Vagina (tissue), 2 donors: ENCODE measurements at places on chromosomes 3 and 15. TPM values are rescaled to one million over a fixed set of nuclear protein-coding genes. Genes with fewer than 3 reads are reported as not detected.

- DNase-seq = no peak
Measured at GRCh38 chr15:67335534-67336222, 81.1 kb downstream of the IQCH start.

The HOMER2 gene
- 18.2 TPM for total RNA-seq

The ITIH3 gene
- total RNA-seq = 7.6 TPM

DNA sequence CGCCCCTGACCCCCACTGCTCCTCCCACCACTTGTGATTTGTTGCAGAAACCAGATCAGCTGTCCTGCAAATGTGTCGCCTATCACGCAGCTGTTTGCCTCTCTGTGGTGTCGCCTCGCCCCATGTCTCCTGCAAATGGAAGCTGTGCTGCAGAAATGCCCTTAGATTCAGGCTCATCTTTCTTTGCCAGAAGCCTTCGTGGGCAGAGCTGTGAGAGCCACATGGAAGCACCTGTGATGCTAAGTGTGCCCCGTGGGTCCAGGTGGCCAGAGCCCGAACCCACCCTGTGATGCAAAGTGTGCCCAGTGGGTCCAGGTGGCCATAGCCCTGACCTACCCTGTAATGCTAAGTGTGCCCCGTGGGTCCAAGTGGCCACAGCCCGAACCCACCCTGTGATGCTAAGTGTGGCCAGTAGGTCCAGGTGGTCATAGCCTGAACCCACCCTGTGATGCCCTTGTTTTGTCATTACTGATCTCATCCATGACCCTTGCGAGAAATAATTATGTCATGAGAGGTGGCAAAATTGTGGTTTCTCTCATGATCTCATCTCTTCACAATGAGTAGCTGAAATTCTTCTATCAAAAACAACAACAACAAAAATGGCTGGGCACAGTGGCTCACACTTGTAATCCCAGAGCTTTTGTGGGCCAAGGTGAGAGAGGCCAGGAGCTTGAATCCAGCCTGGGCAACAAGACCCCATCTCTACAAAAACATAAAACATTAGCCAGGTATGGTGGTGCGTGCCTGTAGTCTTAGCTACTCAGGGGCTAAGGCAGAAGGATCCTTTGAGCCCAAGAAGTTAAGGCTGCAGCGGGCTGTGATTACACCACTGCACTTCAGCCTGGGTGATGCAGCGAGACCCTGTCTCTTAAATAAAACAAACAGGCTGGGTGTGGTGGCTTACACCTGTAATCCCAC is 187.4 kb downstream of the GOLGA6L6 start:
- DNase-seq = no peak

GRCh38 chr3:39144748-39145380 is 8.5 kb downstream of the CSRNP1 start:
- no peak for DNase-seq

The GABRR3 gene
- not detected for total RNA-seq

DNA sequence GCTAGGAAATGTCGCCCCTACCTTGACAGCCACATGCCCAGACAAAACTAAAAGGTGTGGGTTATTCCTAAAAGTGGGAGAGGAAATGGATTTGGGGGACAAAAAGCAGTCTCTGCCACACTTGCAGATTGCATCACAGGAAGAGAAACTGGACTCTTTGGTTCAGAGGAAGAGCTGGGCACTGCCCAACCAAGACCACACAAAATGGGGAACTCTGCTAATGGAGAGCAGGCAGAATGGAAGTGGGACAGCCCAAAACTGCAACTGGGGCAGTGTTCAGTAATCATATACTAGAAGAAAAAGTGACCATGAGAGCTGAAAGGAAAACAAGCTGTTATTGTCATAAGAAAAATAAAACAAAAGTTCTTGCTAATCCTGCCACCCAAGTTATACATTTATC is 138.9 kb upstream of the FRMD4B start:
- no peak for DNase-seq

- DNase-seq = no peak
Measured at GRCh38 chr3:39224288-39224687, 31.9 kb upstream of the XIRP1 start.

- no peak for DNase-seq
Measured at GRCh38 chr15:66936109-66936860, 129.1 kb upstream of the SMAD3 start.

The LRRC31 gene
- total RNA-seq = not detected

DNA sequence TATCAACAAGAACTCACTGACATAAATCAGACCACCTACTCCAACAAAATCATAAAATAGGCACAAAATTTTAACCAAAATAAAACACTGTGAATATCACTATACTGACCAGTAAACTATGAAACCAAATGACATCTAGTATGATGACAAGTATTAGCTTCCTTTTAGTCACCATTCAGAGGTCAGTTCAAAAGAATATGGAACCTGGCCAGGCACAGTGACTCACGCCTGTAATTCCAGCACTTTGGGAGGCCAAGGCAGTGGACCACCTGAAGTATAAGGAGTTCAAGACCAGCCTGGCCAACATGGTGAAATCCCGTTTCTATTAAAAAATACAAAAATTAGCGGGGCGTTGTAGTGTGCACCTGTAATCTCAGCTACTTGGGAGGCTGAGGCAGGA is 65.8 kb downstream of the SMARCC1 start:
- DNase-seq = no peak

The AHSG gene
- not detected for total RNA-seq

- DNase-seq = no peak
Measured at GRCh38 chr3:52291508-52292181, 4.0 kb downstream of the GLYCTK start.

- no peak for DNase-seq
Measured at GRCh38 chr3:39029556-39029955, 22.2 kb downstream of the SCN11A start.

DNA sequence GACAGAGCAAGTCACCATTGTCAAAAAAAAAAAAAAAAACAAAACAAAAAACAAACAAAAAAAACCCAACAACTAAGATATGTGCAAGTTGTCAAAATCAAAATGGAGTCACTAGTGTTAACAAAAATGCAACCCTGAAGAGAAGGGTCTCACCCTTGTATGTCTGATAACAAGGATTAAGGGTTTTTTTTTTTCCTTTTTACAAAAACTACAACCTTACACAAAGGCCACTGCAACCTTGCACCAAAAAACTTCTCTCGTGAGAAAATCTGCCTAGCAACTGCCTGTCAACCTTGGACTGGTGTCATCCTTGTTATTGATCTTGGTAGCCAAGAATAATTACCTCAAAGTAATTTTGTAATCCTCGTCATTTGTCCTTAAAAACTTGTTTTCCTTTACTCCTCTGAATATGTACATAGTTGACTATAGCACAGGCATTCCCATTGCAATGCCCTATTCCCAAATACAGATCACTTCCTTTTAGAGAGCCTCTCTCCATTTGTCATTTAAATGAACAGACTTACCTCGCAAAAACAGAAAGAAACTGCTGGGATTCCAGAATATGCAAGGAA is 24.0 kb downstream of the TFRC start:
- DNase-seq = no peak

DNA sequence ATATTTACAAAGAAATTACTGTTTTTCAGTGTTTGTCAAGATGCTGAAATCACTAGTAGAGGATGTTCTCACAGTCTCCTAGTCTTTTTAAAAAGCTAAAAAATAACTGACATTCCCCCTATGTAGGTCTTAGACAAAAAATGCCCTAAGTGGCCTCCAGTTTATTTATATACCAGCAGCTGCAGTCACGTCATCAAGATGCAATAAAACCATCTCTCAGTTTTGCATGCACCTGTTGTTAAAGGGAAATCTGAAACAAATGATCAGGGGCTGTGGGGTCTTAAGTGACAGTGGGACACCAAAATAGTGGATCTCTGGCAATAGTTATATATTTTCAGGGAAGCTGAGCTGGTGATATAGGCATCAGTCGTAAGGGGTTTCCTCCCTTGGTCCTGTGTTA is 146.5 kb upstream of the ARPP21 start:
- no peak for DNase-seq

DNA sequence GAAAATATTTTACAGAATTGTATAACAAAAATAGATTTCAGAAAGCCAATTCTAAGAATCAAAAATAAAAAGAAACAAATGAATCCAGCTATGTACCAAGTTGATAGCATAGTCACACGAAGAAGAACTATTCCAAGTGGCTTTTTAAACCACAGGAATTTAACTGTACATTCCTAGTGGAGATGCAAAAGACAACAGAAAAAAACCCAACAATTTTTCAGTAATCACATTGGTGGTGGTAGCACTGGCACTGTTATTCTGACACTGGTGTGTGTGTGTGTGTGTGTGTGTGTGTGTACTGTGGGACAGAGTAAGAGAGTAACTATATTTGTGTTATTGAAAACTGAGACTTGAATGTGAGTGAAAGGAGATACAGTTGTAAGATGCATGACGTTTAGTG is 9.1 kb downstream of the BFSP2 start:
- no peak for DNase-seq

GRCh38 chr15:77724715-77725114 is 92.0 kb upstream of the LINGO1 start:
- DNase-seq = no peak

DNA sequence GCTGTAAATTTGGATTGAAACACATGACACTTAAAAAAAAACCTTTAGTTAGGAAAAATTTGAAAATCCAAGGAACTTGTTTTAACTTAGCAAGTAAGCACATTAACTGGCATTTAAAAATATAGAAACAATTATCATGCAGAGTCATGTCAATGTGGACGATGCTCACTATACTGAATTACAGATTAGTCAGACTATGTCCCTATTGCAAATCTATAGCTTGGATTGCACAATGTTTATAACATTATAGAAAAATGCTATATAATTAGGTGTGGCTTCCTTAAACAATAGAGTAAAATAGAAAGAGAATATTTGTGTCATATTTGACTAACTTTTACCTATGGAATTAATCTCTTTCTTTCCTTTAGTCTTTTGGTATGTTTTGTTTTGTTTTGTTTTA is 48.4 kb upstream of the TUSC7 start:
- no peak for DNase-seq

DNA sequence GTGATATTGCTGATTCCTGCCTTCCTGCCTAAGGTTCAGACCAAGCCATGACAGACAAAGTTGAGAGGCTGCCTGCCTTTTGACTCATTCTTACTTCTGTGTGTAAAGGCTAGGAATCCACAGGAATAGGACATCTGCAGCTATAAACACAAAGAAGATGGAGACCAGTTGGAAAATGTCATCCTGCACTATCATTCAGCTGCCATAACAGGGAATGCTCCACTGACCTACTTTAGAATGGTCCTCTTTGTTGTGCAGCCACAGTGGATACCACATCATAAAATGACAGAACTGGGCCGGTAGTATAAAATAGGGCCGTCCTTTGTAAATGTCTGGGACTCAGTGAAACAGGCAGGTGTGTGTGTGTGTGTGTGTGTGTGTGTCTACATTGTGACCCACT is 75.1 kb downstream of the STAC start:
- no peak for DNase-seq

The PTPRG gene
- total RNA-seq = 47.6 TPM

The TNK2 gene
- 41.5 TPM for total RNA-seq

The ADCY5 gene
- total RNA-seq = 16.7 TPM

DNA sequence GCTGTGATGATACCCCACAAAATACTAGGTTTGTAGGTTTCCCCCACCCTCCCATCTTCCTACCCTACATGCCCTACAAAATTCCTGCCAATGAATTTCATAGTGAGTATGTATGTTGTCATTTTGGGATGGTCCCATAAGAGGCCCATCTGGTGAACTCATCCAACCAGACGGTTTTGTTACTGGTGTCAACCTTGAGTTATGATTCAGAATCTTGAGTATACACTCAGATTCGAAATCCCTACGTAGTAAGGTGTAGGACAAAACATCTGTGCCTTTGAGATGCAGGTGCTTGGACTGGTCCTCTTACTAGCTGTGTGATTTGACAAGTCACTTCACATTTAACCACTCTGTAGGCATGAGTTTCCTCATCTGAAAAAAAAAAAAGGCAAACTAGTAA is 3.6 kb downstream of the SIAH2 start:
- no peak for DNase-seq

DNA sequence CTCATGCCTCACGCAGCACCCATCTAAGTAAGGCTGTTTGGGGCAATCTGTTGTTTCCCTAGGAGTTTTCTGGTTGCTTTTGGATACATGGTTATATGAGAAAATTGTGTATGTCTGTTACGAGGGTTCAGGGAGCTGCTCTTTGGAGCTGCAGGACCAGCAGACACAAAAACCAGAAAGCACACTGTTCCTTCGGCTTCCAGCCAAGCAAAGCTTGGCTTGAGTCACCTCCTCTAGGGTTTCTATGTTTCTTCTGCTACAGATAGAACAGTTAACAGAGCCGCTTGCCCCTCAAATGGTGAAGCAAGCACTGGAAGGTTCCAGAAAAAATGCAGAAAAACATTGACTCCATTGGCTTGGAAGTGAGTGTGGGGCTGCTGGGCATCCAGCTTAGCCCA is 49.2 kb upstream of the CTDSPL start:
- peak; percentile 82 for DNase-seq

GRCh38 chr15:99315636-99316035 is 64.4 kb downstream of the LRRC28 start:
- no peak for DNase-seq

The TUSC7 gene
- total RNA-seq = not detected

The EOGT gene
- total RNA-seq = 31.7 TPM

DNA sequence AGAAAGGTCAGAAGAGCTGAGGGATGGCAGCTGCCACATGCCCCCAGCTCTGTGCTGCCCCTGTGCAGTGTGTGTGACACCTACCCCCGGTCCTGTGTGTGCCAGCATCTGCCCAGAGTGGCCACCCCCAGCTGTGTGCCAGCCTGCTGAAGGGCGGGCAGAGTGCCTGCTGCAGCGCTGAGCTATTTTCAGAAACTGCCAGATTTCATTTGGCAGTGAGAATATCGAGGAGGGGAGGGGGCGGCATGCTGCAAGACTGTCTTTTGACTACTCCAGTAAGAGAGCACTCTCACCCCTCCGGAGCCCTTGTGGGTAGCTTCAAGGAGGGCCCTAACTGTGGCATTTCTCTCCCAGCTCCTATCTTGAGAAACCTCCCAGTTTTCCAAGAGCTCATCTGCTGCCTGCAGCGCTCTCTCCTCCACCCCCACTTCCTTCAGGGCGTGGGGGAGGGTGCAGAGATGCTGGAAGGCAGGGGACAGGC is 25.2 kb upstream of the DOCK3 start:
- no peak for DNase-seq

The CFAP92 gene
- total RNA-seq = not detected

- no peak for DNase-seq
Measured at GRCh38 chr3:8492744-8493511, 8.7 kb upstream of the LMCD1 start.

The CHDH gene
- total RNA-seq = 1.7 TPM
